ENCODE measurements at places on chromosomes 1 and 21.

GRCh38 chr1:27971674-27972073 lies 11.9 kb downstream of the XKR8 start:
- DNase-seq, result no peak

DNA sequence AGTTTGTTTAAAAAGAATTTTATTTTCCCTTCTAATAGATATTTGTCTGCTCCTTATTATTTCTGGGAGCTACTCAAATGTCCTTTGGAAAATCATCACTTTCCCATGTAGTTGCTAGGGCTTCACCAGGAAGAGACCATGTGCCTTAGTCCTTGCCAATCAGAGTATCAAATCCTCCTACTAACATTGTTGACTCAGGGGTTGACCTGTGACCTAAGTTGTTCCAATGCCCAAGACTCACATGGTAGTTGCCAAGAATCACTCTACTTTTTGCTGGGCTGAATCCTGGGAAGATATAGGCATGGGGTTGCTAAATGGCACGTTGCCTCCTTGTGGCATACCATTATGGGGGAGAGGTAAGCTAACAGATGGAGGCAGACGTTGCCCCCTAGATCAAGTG lies 58.2 kb upstream of the FOXD3 start:
- DNase-seq, result no peak

DNA sequence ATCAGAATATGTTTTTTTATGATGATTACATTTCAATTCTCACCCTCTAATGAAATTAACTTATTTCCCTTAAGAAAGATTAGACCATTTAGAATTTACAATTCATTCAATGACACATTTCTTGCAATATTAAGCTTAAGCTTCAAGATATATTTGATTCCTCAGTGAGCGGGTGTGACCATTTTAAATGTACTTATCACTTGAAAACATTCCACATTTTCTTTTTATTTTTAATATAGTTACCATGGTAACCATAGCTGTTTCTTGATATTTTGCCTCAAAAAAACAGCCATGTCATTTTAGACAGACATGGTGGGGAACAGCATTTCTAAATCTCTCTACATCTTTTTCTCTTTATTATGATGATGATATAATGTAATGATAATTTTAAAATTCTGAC lies 1029.0 kb upstream of the B3GALT2 start:
- no peak for DNase-seq

- no peak for DNase-seq
These were observed 43.4 kb upstream of the PALMD start for GRCh38 chr1:99602404-99602969.

- peak; percentile 54 for DNase-seq
These were observed 153.1 kb downstream of the GRIK1 start for GRCh38 chr21:29786496-29787360.

GRCh38 chr1:34925730-34926129 lies 3.7 kb downstream of the DLGAP3 start:
- no peak for DNase-seq

DNA sequence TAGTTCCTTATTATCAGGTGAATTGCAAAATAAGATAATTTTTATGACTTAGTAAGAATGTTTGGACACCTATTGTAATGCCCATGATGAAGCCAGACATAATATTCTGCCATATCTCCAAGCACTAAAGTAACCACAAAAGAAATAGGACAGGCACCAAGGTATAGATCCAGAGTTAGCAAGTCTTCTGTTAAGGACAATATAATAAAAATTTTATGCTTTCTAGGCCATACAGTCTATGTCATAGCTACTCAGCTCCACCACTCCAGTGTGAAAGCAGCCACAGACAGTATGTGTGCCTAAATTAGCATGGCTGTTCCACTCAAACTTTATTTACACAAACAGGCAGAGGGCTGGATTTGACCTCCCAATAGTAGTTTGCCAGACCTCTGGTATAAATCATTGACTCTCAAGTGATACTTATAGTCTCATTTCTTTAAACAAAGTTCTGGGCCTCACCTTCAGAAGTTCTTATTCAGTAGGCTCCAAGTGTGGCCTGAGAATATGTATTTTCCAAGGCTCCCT lies 88.3 kb downstream of the SCMH1 start:
- no peak for DNase-seq

- no peak for DNase-seq
These were observed 12.9 kb upstream of the PTTG1IP start for GRCh38 chr21:44886113-44887075.

DNA sequence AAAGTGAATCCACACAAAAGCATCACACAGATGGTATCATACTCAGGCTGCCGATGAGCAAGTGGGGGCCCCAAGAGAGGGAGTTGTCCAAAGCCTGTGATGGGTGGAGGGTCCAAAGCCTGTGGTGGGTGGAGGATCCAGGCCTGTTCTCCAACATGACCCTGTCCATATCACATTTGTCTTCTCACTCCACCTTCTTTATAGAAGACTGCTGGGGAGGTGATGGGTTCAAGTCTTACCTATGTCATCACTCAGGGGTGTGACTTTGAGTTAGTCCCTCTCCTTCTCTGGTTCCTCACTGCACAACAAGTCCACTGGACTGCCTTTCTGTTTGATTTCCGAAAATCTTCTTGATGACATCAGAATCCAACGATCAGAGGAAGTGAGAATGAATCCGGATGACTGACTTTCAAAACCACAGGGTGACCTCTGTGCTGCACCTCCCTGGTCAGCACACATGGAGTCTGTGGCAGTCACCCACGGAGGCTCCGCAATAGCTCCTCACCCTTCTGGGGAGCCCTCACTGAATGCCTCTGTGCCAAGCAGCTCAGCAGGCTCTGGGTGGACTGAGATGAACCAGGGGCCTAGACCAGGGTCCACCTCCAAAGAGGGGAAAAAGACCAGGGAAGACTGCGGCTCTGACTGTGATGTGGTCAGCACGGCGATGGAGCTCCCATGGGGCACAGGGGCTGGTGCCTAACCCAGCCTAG lies 166.8 kb downstream of the HIVEP3 start:
- DNase-seq, result peak; percentile 98

DNA sequence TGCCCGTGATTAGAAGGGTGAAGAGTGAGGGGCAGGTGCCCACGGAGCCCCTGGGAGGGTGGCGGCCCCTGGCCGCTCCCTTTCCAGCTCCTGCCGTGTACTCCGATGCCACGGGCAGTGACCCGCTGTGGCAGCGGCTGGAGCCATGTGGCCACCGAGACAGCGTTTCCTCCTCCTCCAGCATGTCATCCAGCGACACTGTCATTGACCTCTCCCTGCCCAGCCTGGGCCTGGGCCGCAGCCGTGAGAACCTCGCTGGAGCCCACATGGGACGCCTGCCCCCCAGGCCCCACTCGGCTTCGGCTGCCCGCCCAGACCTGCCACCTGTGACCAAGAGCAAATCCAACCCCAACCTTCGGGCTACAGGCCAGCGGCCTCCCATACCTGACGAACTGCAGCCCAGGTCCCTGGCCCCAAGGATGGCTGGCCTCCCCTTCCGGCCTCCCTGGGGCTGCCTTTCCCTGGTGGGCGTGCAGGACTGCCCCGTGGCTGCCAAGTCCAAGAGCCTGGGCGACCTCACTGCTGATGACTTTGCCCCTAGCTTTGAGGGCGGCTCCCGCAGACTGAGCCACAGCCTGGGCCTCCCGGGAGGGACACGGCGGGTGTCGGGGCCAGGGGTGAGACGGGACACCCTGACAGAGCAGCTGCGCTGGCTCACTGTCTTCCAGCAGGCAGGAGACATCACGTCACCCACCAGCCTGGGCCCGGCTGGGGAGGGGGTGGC lies 22.0 kb downstream of the PANK4 start:
- DNase-seq, result no peak

- DNase-seq, result no peak
These were observed at the start of gene CD160 for GRCh38 chr1:145719230-145720079. Gene CD160 (plus strand): TSS chr1:145719499. CDS start chr1:145728328, 8,829 bp downstream.

DNA sequence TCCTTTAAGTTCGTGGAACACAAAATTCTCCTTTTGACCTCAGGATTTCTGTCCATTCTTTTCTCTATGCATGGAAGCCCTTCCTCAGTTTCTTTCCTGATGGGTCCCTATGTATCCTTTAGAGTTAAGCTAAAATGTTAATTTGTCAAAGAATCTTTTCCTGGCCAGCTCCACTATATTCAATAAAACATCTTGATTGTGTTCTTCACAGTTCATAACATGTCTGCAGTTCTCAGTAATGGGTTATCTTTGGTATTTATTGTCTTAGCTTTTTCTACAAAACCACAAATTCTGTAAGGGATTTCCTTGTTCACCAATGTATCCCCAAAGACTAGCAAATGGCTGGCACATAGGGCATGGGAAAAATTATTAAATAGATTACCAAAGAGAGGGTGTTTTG lies 998.5 kb downstream of the ADGRL2 start:
- no peak for DNase-seq

GRCh38 chr1:206961668-206962067 lies 8.6 kb downstream of the FCAMR start:
- DNase-seq, result no peak

GRCh38 chr1:109083923-109084322 lies 6.6 kb upstream of the TMEM167B start:
- peak; percentile 13 for DNase-seq

- DNase-seq, result no peak
These were observed 123.7 kb upstream of the HMGB4 start for GRCh38 chr1:33740040-33740744.

- DNase-seq, result no peak
These were observed 107.1 kb downstream of the TLR5 start for GRCh38 chr1:223035724-223036478.

- no peak for DNase-seq
These were observed 116.7 kb downstream of the CDC7 start for GRCh38 chr1:91617285-91617765.

DNA sequence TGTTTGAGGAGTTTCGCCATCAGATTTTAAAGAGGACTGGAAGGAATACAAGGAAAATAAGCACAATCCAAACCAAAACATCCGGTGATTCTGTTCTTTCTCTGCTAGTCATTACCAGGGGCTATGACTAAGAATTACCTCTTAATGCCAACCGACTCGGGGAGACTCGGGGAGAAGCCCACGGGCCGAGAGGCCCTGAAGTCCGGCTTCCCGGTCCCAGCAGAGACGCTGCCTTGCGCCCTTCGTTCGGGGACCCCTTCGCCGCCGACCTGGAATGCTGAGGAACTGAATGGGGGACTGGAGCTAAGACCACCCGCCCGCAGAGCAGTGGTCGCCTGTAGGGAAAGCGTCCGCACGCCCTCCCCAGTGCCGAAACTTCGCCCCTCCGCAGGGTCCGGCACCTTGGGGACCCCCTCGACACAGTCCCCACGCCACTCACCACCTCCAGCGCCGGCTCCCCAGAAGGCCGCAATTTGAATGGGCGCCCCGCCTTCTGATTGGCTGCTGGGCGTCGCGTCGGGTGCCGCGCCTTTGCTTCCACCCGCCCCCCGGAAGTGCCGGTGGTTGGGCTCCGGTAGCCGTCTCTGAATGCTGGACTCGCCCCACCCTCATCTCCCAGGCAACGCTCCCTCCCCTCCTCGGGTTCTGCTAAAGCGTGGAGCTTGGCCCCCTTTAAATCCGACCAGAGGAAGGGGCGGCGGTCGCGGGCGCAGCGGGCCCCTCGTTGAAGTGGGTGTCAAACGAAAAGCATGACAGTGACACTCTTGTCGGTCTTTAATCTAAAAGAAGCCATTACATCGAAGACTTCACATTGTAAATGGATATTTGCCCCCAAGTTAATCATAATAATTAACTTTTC lies at the start of gene KIF14:
Gene KIF14 (minus strand): TSS at position 479 of the 859 bp plus-strand sequence. CDS start 2,028 bp downstream, outside the sequence.
- DNase-seq, result peak; percentile 93

- DNase-seq, result no peak
These were observed 26.4 kb downstream of the ANGPTL1 start for GRCh38 chr1:178844436-178844835.

- DNase-seq, result no peak
These were observed 96.6 kb downstream of the DDX20 start for GRCh38 chr1:111852261-111852721.

DNA sequence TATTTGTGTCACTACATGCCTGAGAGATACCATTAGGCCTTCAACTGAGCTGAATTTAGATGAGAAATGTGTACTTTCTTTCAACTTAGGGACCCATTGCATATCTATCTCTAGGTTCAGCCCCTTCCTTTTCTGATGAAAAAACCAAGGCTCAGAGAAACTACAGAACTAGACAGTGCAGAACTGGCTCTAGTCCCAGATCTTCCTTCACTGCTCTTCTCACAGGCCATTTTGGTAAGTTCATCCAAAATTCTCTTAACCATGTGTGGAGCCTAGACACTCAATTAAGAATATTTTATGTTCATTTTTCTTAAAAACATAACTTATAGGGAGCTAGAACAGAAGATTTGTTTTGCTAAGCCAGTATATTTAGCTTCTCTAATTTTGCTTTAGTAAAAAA lies 128.9 kb downstream of the ASTN1 start:
- DNase-seq, result no peak

DNA sequence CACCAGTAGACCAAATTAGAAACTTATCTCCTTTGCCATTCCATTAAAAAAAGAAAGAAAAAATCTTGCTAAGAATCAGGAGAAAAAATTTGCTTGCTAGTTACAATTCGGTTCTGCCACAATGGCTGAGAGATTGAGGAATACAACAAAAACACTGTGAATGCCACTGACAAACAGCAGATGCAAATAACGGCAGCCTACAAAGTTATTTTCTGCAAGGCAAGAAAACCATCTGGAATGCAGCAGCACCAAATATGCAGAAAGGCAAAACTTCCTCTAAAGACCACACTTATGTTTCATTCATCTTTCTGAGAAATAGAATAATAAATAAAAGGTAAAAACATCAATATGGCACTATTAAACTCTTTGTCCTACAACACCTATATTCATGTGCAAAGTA lies 75.7 kb downstream of the ENAH start:
- DNase-seq, result no peak

- no peak for DNase-seq
These were observed 40.9 kb downstream of the STX6 start for GRCh38 chr1:180981596-180982387.

- no peak for DNase-seq
These were observed 481.8 kb downstream of the USP25 start for GRCh38 chr21:16211339-16212303.

DNA sequence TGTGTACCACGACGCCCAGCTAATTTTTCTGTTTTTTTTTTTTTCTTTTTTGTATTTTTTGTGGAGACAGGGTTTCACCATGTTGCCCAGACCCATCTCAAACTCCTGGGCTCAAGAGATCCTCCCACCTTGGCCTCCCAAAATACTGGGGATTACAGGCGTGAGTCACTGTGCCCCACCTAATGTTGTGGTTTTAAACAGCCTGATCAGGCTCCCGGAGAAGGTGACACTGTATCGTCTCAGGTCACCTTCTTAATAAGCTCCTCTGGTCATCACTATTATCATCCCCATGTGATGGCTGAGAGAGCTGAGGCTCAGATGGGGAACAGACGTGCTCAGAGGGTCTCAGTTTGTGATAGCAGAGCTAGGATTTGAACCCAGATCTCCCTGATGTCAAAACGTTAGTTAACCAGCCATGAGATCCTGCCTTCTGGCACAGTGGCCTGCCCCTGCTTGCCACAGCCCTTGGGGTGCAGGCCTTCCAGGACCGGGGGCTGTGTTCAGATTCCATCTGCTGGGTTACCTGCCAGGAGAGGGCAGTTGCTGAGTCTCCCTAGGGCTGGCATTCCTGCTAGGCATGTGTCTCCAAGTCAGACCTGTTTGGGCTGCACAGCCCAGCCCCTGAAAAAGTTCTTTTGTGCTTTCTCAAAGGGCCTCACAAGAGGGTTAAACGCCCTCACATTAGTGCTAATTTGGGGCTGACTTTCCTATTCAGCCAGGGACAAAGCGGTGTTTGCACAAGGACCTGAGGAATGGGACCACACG lies 32.7 kb upstream of the GRHL3 start:
- no peak for DNase-seq

All from inflammatory macrophage treated with lipopolysaccharide for 4 hours (primary cell).